ENCODE measurements at places on chromosomes 2 and 18.
A peak's percentile ranks its signal among the peaks of the same experiment; 100 is the strongest.

- DNase-seq = no peak
These were observed 11.6 kb downstream of the MAIP1 start for GRCh38 chr2:199966976-199967375.

DNA sequence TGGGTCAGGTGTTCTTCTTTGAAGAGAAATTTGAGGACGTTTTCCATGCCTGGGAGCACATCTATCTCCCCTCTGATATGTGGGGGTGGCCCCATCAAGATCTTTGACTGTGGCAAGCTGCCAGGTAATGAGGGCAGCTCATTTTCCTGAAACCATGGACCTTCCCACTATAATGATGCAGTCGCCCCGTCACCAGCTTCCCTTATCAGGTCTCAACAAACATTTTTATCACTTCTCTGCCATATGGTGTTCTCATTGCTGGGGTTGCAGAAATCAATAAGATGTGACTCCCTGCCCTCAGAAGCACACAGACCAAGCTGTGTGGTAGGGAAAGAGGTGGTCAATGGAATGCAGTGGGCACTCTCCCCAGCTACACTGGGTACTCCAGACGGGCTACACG lies 48.4 kb upstream of the B3GNT7 start:
- DNase-seq = no peak

DNA sequence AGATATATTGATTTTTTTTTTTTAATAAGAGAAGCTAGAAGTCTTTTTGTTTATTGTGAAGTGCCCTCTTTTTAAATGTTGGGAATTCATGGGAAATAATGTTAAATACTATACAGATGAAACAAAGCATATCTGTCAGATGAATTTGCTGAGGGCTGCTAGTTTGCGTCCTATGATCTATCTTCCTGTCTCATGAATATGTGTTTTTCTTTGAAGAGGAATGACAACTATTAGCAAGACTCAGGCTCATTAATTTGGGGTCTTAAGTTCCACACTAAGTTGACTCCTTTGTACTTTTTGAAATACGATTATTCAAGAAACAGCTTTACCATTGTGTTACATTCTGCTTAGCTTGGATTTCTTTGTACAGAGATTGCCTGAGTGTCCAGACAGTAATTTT lies 57.9 kb downstream of the AGFG1 start:
- no peak for DNase-seq

- no peak for DNase-seq
These were observed 35.1 kb downstream of the MAPRE2 start for GRCh38 chr18:35076135-35076924.

DNA sequence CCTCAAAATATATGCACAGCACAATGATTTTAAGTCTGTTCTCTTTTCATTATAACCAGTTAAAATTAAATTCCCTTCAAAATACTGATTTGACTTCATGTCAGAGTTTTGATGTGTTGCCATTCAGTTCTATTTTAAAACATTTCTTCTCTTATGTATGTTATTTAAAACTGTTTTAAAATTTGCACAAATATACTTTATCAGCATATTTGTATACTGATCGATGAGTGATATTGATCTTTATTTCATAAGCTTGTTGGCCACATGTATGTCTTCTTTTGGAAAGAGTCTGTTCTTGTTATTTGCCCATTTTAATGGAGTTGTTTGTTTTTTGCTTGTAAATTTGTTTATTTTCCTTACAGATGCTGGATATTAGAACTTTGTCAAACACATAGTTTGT lies 496.3 kb upstream of the VWC2L start:
- no peak for DNase-seq

DNA sequence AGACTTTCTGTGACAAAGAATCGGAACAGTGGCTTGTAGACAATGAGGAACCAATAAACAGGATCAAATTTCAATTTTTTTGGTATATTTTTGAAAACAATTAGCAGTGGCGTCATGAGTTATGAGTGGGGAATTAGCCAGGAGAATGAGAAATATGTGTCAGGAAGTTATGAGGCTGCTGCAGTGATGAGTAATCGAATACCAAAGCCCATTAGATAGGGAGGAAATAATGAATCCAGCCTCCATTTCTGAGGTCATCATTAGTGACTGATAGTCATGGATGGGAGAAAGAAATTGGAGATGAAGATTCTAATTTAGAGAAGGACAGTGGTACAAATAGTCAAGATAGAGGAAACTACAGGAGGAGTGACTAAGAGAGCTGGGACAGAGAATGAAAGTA lies 673.1 kb upstream of the VRK2 start:
- DNase-seq = no peak

DNA sequence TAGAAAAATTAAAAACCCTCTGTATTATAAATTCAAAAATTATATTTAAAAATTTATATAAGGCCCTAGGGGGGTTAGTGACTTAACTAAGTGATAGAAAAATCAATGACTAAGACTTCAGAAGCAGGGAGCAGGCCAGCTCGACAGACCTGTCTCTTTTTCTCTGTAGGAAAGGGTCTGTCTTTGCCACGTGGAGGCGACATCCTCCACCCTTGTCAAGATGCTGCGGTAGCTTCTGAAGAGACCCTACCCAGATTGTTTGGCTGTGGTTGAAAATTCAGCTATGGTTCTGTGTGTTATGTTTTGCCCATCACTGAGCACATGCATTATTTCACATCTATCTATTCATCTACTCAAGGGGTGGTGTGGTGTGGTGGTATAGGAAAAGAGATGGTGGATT lies 8.2 kb upstream of the SLC4A3 start:
- no peak for DNase-seq

GRCh38 chr2:97688062-97688827 lies 18.7 kb downstream of the C2orf92 start:
- no peak for DNase-seq

- DNase-seq = peak; percentile 36
These were observed 182.7 kb upstream of the GLI2 start for GRCh38 chr2:120552800-120553481.

DNA sequence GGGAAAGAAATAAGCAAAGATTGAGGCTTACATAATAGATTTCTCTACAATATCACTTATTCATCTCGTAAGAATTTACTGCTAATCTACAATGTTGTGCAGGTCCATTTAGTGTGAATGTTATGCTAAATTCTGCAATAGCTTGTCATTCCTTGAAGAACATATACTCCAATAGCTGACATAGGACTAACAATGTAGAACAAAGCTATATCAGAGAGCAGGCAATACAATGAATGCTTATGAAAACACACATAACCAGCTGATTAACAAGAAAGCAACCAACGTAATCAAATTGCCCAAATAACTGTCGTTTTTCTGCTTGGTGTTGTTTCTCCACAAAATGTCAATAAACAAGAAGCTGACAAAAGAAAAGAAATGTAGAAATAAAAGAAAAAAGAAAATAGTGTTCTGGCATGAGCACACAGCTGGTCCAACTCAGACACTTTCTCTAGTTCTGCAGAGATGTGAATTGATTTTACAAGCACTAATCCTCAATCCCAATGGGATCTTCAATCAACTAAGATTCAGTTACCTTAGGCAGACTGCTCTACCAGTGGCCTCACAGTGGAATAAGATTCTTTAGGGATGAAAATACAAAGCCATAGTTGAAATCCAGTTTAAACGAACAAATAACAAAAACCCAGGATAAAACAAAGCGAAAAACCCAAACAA lies 1024.7 kb upstream of the PIK3C3 start:
- DNase-seq = no peak

DNA sequence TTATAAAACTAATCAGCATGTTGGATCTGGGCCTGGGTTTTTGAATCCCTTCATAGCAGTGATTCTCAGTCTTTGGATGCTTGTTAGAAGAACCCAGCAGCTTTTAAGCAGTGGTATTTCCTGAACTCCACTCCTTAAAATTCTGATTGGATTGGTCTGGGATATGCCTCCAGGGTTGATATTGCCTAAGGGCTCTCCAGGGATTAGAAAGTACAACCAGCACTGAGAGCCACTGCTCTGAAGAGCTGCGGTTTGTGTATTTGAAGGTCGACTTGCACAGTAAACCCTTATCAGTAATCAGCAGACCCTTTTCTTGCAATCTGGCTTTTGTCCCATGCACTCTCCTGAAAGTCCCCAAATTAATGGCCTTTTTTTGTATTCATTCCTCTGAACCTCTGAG lies 17.0 kb upstream of the RBMS1 start:
- no peak for DNase-seq

DNA sequence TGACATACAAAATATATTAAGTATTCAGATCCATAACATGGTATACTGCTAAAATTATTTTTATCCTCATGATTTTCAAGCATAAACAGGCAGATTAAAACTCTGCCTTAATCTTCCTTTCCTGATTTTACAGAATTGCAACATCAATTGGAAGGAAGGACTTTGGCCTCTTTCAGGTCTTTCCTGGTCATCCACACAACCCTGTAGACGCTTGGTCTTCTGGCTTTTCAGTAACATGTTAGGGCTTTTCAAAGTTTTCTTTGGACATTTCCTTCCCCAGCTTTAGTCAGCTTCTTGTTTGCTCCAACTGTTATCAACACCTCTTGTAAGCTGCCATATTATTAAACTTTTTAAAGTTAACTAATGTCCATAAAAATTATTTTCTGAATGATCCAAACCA lies 1364.9 kb upstream of the NRXN1 start:
- DNase-seq = no peak

GRCh38 chr18:10441472-10441871 lies 13.0 kb upstream of the APCDD1 start:
- DNase-seq = no peak

GRCh38 chr18:57107140-57107832 lies 39.6 kb upstream of the BOD1L2 start:
- no peak for DNase-seq

DNA sequence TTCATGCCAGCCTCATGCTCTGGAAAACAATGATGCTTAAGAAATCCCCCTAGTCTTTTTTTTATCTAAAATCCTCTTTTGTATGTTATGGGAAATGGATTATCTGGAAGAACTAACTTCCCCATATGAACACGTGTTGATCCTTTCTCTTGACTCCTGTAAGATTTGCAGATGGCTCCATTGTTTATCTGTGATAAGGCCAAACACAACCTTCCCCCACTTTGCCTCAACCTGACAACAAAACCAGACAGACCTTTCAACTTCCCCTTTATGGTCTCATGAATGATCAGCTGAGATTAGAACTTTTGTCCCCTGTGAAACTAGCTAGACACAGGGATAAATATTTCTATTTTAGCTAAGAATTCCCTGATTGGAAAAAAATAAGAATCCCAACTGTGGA lies 828.0 kb upstream of the CDH2 start:
- DNase-seq = no peak

DNA sequence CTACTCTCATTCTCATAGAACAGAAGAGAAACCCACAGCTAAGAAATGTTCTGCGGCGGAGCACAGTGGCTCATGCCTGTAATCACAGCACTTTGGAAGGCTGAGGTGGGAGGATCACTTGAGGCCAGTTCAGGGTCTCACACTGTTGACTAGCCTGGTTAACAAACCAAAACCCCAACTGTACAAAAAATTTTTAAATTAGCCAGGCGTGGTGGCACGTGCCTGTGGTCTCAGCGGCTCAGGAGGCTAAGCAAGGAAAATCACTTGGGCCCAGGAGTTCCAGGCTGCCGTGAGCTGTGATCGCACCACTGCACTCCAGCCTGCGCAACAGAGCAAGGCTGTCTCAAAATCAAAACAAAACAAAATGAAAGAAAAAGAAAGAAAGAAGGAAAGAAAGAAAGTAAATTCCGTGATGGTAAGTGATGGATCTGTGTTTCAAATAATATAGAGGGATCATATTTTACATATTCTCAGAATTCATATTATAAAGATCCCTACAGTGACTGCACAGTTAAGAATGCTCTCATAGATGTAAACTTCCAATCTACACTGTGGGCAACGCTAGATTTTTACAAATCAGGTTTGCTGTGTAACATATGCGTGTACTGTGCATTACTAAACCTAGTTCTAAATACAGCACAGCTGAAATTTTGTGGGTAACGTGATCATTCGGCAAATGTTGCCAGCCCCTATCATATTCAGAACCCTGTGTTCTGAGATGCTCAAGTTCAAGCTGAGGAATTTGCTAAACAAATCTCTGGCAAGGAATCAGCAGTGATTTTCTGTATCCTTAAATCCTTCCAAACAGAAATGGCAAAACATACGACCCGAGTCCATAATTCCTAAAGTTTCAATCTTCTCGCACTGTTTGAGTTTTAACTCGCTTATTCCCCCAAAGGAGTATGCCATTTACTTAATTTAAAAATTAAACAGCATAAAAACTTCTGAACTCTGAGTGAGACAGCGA lies 1.2 kb upstream of the RAB12 start:
- no peak for DNase-seq

DNA sequence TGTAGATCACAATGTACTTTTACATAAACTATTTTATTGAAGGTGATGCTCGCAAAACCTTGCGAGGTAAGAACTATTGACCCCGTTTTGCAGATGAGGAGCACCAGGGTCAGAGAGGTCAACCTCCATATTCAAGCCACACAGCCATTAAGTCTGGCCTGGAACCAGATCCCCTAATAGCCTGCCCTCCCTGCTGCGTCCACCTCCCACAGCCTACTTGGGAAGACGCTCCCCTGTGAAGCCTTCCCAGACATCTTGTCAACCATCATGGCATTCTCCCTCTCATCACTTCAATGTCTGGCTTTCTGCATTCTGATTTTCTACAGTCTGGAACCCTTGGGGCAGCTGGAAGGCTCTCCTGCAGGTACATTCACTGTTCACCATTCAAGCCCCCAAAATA lies 101.0 kb downstream of the TTC32 start:
- DNase-seq = no peak

- peak; percentile 22 for DNase-seq
These were observed 140.5 kb downstream of the TPGS2 start for GRCh38 chr18:36688020-36688965.

DNA sequence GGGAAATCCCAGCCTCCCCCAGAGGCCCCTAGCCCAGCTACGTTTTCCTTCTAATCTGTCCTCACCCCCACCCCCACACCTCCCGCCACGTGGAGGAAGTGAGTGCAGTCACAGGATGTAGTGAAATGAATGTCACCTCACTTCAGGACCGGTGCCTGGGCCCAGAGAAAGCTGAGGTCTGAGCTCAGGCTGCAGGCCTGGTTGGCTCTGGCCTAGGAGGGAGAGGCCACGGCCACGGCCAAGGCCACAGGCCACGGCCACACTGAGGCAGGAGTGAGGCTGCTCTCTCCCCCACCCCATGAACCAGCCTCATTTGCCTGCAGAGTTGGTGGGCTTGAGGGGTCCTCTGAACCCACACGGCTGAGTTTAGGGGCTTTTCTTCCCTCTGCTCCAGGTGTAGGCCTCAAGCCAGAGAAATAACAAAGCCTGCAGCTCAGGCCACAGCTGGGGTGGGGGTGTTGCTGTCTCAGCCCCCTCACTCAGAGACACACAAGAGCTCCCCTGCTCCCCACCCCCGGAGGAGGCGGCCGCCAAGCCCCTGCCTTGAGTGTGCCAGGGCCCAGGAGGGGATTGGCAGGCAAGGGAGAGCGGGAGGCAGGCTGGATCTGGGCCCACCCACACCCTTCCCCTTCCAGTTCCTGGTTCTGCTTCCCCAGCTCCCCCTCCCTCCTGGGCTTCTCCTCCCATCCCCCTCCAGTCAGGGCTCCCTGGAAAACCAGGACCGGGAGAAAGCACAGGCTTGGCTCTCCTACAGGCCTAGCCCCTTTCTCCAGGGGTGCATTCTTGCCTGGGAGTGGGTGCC lies 27.0 kb downstream of the DNMT3A start:
- DNase-seq = peak; percentile 53

- no peak for DNase-seq
These were observed 48.1 kb upstream of the RBMS1 start for GRCh38 chr2:160541745-160542144.

GRCh38 chr2:198101688-198102087 lies 297.3 kb downstream of the PLCL1 start:
- DNase-seq = no peak

GRCh38 chr2:167212014-167212648 lies 323.9 kb downstream of the XIRP2 start:
- no peak for DNase-seq

- DNase-seq = no peak
These were observed 140.1 kb downstream of the EXOC6B start for GRCh38 chr2:72685638-72686213.
